ENCODE measurements at places on chromosomes 5 and 9. TPM values are rescaled to one million over a fixed set of nuclear protein-coding genes. Genes with fewer than 3 reads are reported as not detected.

The EGR1 gene
- total RNA-seq: 11.4 TPM

The CENPK gene
- total RNA-seq: 10.6 TPM

The OR1Q1 gene
- not detected for total RNA-seq

The CYLC2 gene
- total RNA-seq: not detected

The DNM1 gene
- 5.6 TPM for total RNA-seq

The PCDHB13 gene
- 0.43 TPM for total RNA-seq

The TBC1D13 gene
- 25.6 TPM for total RNA-seq

The MRRF gene
- 42.0 TPM for total RNA-seq

The DOCK8 gene
- total RNA-seq: 1.6 TPM

The NRG2 gene
- total RNA-seq: not detected

All from placental epithelial cell (primary cell).